Caco-2 (cell line): ENCODE measurements at places on chromosomes 4 and X. TPM values are rescaled to one million over a fixed set of nuclear protein-coding genes. Genes with fewer than 3 reads are reported as not detected.

- H3K27ac ChIP-seq, result no peak overlapping the region
- H3K27me3 ChIP-seq, result no peaks in the 10 kb centered on the region
- H3K4me3 ChIP-seq, result no peak overlapping the region
- no peaks in the 10 kb centered on the region for H3K36me3 ChIP-seq
- no peaks in the 10 kb centered on the region for H3K4me1 ChIP-seq
Measured at GRCh38 chr4:174357321-174357720, 73.6 kb downstream of the CEP44 start.

GRCh38 chrX:154374313-154375155 lies at the start of gene FLNA:
FLNA (minus strand) TSS chrX:154374634; CDS start chrX:154371245, 3,389 bp downstream.
- H3K4me1 ChIP-seq, result peaks cover 9% of the 10 kb centered on the region
- H3K27me3 ChIP-seq, result no peaks in the 10 kb centered on the region
- H3K36me3 ChIP-seq, result 0 out of 2 replicates have a peak, but pooled peaks cover 2% of the 10 kb centered on the region
- H3K4me3 ChIP-seq, result peak within 1 kb of the TSS; percentile 55

GATA1 gene
- not detected in 2 replicates for total RNA-seq

DNA sequence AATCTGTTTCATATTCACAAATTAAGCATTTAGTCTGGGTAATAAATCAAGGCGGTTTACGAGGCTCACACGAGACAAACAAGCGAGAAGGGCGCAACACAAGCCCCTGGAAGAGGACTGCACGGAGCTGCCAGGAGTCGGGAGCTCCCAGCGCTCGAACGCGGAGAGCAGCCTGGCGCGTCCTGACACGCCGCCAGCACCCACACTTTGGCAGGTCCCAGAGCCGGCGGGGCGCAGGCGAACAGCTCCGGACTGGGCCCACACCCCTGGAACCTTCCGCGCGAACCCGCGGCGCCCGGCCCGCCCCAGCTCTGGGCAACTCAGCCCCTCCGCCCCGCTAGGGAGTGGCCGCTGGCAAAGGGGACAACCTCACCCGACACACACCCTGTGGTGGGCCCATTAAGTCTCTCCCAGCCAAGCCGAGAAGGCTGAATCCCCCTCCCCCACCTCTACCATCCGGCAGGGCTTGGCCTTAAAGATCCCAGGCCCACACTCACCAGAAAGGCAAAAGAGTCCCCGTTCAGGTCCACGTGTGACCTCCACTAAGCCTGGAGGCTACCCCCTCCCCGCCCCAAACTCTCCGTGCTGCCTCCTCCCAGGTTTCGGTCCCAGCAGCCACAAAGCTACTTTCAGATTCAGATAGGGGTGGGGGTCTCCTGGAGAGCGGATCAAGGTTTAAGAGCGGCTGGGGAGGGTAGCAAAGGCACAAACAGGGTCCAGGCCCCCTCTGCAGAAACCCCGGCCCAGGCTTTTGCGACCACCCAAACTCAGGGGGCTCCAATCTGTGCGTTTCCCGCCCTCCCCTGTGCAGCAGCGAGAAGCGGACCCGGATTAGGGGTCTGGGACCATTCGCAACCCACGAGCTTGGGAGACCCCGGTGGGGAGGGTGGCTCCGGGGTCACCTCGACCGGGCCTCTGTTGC lies 47.5 kb upstream of the BCOR start:
- no peaks in the 10 kb centered on the region for H3K4me1 ChIP-seq
- no peaks in the 10 kb centered on the region for H3K36me3 ChIP-seq
- H3K27ac ChIP-seq, result no peak overlapping the region
- DNase-seq, result no peak
- H3K27me3 ChIP-seq, result no peaks in the 10 kb centered on the region
- H3K4me3 ChIP-seq, result peak overlapping the region; percentile 60

GRCh38 chr4:14848229-14848628 lies 154.1 kb upstream of the CPEB2 start:
- no peak for DNase-seq
- no peaks in the 10 kb centered on the region for H3K27me3 ChIP-seq
- H3K4me1 ChIP-seq, result no peaks in the 10 kb centered on the region

- H3K4me1 ChIP-seq, result no peaks in the 10 kb centered on the region
- H3K36me3 ChIP-seq, result no peaks in the 10 kb centered on the region
- no peak for DNase-seq
- no peak overlapping the region for H3K4me3 ChIP-seq
Measured at GRCh38 chr4:67122029-67122428, 423.3 kb downstream of the CENPC start.

SLC25A4 gene
- total RNA-seq, result 24.1 and 24.6 TPM in 2 replicates

BMX gene
- total RNA-seq, result not detected in 2 replicates

C1QTNF7 gene
- not detected in 2 replicates for total RNA-seq

DNA sequence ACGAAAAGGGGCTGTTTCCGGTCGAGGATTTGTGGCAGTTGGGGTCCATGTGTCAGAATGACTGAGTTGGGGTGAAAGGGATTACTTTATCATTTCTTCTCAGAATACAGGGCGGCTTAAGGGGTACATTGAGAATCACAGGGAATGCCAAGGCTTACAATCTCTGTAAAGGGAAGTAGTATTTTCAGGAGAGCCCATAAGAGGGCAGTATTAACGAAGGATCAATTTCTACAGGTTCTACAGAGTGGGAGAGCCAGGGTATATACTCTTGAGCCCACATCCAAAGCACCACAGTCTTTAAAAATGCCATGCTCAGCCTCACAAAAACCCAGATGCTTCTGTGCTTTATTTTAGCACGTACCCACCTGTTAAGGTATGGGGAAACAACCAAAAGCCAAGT lies 67.7 kb upstream of the ZXDA start:
- DNase-seq, result no peak
- H3K36me3 ChIP-seq, result no peaks in the 10 kb centered on the region
- H3K4me1 ChIP-seq, result no peaks in the 10 kb centered on the region
- H3K27me3 ChIP-seq, result no peaks in the 10 kb centered on the region

LDOC1 gene
- not detected in 2 replicates for total RNA-seq

DNA sequence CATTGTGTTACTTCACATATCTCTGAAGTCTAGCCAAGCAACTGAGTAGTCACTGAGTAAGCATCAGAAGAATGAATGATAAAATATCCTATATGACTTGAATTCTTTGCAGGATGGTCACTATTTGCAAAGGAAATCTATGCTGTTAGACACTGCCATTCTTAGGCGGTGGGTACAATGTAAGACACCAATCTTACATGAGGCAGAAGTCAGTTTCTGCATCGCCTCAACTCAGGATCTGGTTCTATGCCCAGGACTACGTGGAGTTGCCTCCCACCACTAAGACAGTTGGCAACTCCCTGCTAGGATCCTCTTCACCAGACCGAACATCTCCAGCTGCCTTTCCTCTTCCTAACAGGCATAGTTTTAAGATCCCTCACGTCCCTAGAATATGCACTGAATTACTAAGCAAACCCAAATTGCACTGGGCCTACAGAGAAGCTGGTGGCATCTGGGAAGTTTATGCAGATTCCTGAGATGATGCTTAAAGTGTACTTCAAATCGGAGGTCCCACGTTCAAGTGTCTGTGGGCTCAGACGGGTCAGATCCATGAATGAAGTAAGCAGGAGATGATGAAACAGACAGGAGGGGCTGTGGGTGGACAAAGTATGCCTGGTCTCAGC lies 45.6 kb downstream of the SEL1L3 start:
- no peak overlapping the region for H3K4me3 ChIP-seq
- no peaks in the 10 kb centered on the region for H3K36me3 ChIP-seq
- H3K27ac ChIP-seq, result no peak overlapping the region
- no peaks in the 10 kb centered on the region for H3K27me3 ChIP-seq
- no peak for DNase-seq
- peaks cover 19% of the 10 kb centered on the region for H3K4me1 ChIP-seq

CXCL6 gene
- not detected in 2 replicates for total RNA-seq

DNA sequence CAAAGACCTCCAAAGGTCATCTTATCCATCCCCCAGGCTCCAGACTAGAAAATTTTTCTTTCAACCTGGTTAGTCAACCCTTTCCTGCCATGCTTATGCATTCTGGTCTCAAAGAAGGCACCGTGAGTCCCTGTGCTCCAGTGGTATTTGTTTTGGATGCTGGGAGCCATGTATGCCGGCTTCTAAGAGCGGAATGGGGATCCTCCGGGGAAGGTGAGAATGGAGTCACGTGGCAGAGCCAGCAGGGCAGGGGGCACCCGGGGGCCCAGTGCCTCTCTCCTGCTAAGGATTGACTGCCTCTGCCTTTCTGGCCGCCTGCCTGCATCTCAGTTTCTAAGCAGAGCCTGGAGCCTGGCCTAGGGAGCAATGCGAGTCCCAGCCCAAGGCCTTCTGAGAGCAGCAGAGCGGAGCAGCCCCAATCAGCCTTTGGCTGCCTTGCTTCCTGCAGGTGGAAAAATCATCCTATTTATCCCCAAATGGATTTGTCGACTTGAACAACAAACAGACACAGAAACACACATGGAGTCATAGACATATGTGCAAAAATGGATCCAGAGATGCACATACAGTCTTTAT lies 141.0 kb downstream of the PJA1 start:
- DNase-seq, result no peak
- H3K27me3 ChIP-seq, result no peaks in the 10 kb centered on the region
- H3K27ac ChIP-seq, result no peak overlapping the region
- no peaks in the 10 kb centered on the region for H3K36me3 ChIP-seq

DNA sequence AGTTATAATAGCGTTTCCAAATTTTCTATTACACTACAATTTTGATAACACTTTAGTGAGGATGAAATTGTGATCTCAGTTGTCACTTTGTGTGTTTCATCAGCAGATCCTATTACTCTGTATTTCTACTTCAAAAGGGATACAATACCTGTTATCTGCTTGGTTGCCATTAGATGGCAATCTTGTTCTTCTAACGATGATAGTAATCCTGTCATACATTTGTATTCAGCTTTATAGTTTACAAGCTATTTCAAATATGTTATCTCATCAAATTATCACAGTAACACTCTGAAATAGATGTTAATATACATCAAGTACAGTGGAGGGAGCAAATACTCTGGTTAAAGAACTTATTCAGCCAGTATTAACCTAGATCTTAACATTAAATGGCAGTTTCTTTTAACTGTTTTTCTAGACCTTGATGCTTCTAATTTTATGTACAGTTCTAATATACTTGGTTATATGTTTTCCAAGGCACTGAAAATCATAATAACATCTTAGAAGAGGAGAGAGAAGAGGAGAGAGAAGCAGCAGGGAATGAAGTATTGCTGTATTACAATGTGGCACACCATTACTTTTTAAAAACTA lies 292.0 kb downstream of the CCSER1 start:
- no peaks in the 10 kb centered on the region for H3K4me1 ChIP-seq
- no peak overlapping the region for H3K4me3 ChIP-seq
- no peak for DNase-seq

DCLK2 gene
- total RNA-seq, result 2.9 TPM in 2 replicates

PDHA1 gene
- total RNA-seq, result 275 and 279 TPM in 2 replicates

DNA sequence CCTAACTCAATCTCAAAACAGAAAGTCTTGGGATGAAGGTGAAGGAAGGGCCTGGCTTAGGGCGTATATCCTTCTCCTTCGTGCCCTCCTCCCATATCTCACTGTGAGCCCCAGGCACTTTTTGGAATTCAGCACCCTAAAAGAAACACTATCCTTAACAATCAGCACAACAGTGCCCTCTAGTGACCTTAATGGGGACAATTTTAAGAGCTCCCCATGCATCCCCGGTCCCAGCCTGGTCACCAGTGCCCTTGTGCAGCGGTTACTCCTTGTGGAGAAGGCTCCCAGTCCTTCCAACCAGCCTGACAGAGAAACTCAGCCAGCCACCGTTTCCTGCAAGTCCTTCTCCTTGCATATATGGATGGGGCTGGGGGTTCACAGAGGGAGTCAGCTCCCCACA lies 4.2 kb downstream of the PAK3 start:
- no peak overlapping the region for H3K27ac ChIP-seq
- H3K36me3 ChIP-seq, result no peaks in the 10 kb centered on the region
- H3K4me3 ChIP-seq, result no peak overlapping the region
- no peak for DNase-seq

GRCh38 chrX:87616371-87616770 lies 98.8 kb downstream of the KLHL4 start:
- H3K4me3 ChIP-seq, result no peak overlapping the region
- no peak overlapping the region for H3K27ac ChIP-seq
- H3K27me3 ChIP-seq, result no peaks in the 10 kb centered on the region
- DNase-seq, result no peak

GIMD1 gene
- total RNA-seq, result 0.35 TPM in 1 of 2 replicates, not detected in the other

TEX13B gene
- not detected in 2 replicates for total RNA-seq

- H3K4me1 ChIP-seq, result no peaks in the 10 kb centered on the region
- no peaks in the 10 kb centered on the region for H3K27me3 ChIP-seq
- H3K36me3 ChIP-seq, result no peaks in the 10 kb centered on the region
- no peak overlapping the region for H3K4me3 ChIP-seq
Measured at GRCh38 chrX:13897566-13897965, 80.7 kb upstream of the GPM6B start.

VEGFD gene
- total RNA-seq, result 0.36 TPM in 1 of 2 replicates, not detected in the other

DNA sequence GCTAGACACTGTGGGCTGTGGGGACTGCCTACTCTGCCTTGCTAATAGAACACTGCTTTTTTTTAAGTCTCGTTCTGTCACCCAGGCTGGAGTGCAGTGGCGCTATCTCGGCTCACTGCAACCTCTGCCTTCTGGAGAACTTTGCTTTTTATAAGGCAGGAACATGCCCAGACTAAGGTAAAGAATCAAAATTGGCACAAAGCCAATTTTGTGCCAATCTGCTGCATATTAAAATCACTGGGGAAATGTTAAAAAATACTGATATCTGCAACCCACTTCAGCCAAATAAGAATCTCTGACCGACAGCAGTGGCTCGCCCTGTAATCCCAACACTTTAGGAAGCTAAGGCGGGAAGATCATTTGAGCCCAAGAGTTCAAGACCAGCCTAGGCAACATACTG lies 36.5 kb upstream of the CEP135 start:
- no peak overlapping the region for H3K27ac ChIP-seq
- no peak overlapping the region for H3K4me3 ChIP-seq
- no peaks in the 10 kb centered on the region for H3K4me1 ChIP-seq
- H3K27me3 ChIP-seq, result no peaks in the 10 kb centered on the region
- no peaks in the 10 kb centered on the region for H3K36me3 ChIP-seq
- DNase-seq, result no peak

WNK3 gene
- total RNA-seq, result not detected in 2 replicates

- H3K27me3 ChIP-seq, result no peaks in the 10 kb centered on the region
- no peaks in the 10 kb centered on the region; the same call in 1 of the 2 replicates for H3K36me3 ChIP-seq
- 0 out of 2 replicates have a peak, but pooled peaks cover 4% of the 10 kb centered on the region for H3K4me1 ChIP-seq
Measured at GRCh38 chr4:151489462-151490203, 80.7 kb downstream of the FHIP1A start.

GRCh38 chrX:49212861-49213260 lies 12.9 kb upstream of the SYP start:
- no peak overlapping the region for H3K27ac ChIP-seq
- no peaks in the 10 kb centered on the region for H3K4me1 ChIP-seq
- H3K36me3 ChIP-seq, result no peaks in the 10 kb centered on the region
- no peaks in the 10 kb centered on the region for H3K27me3 ChIP-seq
- no peak overlapping the region for H3K4me3 ChIP-seq

DNA sequence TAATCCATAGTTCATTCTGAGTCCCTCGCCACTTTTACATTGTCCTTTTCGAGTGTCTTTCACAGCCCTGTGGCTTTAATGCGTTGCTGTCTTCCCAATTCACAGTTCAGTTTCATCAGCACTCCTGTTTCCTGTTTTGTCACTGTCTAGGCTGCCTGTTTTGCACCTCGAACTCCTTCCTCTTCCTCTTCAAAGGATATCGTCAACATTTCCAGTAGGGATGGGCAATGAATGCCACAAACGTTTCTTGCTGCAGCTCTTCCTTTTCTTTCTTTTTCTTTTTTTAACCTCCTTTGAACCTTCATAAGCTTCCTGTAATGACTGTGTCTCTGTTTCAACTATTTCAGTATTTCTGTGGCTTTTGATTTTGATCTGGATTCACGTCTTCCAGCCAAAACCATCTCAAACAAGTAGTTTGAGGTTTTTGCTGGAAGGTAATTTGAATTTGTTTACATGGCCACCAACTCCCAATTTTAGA lies 105.4 kb downstream of the ANXA3 start:
- no peak overlapping the region for H3K4me3 ChIP-seq
- H3K36me3 ChIP-seq, result no peaks in the 10 kb centered on the region
- no peak overlapping the region for H3K27ac ChIP-seq
- peaks cover under 1% of the 10 kb centered on the region; the same call in 1 of the 2 replicates for H3K4me1 ChIP-seq
- H3K27me3 ChIP-seq, result no peaks in the 10 kb centered on the region
- DNase-seq, result no peak
